ENCODE measurements at places on chromosomes 3 and 15.

GRCh38 chr3:140052771-140053702 lies 118.1 kb downstream of the CLSTN2 start:
- DNase-seq = no peak

- no peak for DNase-seq
These were observed 13.8 kb upstream of the STARD5 start for GRCh38 chr15:81337713-81338157.

DNA sequence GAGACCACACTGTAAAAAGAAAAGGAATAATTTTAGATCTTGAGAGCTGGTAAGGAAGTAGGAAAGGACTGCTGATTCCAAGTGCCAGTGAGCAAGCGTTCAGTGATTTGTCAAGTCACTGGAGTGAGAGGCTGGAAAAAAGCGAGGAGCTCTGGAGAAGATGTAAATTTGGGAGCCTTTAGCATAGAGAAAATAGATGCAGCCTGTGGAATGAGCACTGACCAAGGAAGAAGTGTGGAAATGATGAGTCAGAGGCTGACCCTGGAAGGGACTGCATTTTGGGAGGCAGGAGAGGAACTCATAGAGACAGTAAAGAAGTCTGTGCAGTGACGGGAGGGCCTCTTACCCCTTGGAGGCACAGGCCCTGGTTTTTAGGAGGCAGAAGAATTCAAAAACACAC lies 17.1 kb upstream of the ABTB1 start:
- DNase-seq = no peak

GRCh38 chr15:47963265-47963664 lies 157.5 kb upstream of the SLC24A5 start:
- DNase-seq = no peak

- no peak for DNase-seq
These were observed 288.3 kb upstream of the LMCD1 start for GRCh38 chr3:8213286-8213685.
